ENCODE measurements at places on chromosomes 13 and 19.

- no peak for DNase-seq
Measured at GRCh38 chr13:25630329-25630900, 258.6 kb downstream of the ATP8A2 start.

DNA sequence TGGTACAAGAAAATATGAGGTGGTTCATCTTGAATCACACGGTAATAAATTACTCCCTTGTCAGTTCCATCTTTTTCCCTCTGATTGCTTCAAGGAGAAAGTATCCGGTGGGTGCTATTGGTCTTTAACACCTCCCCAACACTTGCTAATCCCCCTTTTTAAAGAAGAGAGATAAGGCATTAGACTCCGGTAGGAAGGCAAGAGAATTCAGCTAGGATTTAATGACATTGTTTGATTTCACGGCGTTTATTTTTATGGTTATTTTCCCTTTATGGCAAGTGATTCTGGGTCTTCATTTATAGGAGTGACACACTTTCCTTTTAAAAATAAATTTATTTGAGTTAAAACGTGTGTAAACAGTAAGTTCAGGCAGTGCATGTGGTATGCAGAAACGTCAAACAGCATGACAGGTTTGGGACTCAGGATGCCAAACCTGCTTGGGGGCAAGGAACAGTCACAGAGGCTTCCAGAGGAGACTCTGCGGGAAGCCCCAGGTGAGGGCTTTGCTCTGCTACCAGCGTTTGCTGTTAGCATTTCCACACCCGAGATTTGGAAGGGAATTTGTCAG, 36.5 kb downstream of the TSHZ3 start:
- DNase-seq, result no peak

GRCh38 chr13:90757127-90757680, 590.3 kb upstream of the MIR17HG start:
- DNase-seq, result no peak

DNA sequence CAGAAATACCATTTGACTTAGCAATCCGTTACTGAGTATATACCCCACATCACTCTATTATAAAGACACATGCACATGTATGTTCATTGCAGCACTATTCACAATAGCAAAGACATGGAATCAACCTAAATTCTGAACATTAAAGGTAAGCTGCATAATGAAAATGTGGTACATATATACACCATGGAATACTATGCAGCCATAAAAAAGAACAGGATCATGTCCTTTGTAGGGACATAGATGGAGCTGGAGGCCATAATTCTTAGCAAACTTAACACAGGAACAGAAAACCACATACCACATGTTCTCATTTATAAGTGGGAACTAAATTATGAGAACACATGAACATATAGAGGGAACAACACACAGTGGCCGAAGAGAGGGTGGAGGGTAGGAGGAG, 85.2 kb downstream of the NDFIP2 start:
- DNase-seq, result no peak

DNA sequence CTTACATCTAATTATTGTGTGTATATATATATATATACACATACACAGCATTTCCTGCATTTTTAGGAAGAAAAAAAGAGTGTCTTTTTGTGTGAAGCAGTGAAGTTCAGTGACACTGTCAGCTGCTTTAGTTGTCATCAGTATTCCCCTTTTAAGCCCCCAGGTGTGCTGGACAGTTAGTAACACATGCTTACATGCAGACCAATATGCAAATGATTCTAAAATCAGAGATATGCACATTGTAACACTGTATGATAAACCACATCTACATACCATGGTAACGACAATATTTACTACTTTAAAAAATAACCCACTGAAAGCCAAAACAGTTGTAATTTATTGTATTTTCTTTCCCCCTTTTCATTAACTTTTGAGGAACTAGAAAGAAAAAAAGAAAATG, 16.8 kb downstream of the LHFPL6 start:
- no peak for DNase-seq

DNA sequence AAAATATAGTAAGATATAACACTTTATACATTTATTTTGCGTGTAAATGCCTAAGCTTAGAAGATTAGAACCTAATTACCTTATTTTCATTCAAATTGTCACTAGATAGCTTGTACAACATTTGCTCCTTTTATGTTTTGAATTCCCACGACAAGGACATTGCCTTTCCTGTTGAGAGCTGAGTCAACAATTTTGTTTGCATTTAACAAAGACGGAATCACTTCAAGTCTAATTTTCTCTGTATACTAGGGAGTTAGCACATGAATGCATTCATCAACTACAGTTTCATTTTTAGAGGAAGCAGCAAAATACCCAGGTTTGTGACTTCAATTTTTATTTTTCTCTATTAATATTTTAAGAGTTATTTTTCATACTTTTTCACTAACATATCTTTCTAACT, 48.7 kb upstream of the PCCA start:
- no peak for DNase-seq

DNA sequence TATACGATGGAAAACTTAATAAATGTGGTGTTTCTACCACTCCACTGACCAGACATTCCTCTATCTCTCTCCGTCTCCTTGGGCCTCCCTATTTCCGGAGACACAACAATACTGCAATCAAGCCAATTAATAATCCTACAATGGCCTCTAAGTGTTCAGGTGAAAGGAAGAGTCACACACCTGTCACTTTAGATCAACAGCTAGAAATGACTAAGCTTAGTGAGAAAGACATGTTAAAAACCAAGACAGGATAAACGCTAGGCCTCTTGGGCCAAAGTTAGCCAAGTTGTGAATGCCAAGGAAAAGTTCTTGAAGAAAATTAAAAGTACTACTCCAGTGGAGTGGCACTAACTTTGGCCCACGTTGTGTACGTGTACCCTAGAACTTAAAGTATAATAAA, 22.5 kb downstream of the ZDHHC20 start:
- no peak for DNase-seq
